ENCODE measurements at places on chromosomes 5 and 9.

GRCh38 chr9:135209852-135210251 is 122.4 kb downstream of the OLFM1 start:
- no peak for DNase-seq

DNA sequence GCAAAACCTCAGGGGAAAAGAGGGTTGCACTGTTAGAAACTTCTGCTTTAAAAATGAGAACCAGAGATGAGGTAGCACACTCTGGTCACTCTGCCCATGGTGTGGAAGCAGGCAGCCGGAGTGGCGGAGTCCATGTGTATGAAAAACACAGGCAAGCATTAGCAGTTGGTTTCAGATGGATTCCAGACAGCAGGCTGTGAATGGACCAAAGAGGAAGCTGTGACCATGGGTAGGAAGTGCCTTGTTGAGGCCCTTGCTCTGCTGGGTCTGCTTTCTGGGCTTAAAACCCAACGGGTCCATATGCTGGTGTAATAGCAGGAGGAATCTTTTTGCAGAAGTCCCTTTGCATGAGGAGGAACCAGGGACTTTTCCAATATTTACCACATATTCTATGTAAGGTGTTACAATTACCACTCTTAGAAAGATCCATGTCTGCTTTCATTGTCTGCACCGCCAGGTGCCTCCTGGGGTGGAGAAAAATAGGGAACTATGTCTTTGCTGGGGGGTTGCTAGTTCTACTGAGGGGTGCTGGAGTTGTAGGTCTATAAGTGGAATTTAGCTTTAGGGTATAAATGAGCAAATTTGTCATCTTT is 77.0 kb downstream of the ANKRD55 start:
- DNase-seq: no peak

GRCh38 chr5:168187614-168188013 is 103.8 kb upstream of the WWC1 start:
- DNase-seq: no peak

DNA sequence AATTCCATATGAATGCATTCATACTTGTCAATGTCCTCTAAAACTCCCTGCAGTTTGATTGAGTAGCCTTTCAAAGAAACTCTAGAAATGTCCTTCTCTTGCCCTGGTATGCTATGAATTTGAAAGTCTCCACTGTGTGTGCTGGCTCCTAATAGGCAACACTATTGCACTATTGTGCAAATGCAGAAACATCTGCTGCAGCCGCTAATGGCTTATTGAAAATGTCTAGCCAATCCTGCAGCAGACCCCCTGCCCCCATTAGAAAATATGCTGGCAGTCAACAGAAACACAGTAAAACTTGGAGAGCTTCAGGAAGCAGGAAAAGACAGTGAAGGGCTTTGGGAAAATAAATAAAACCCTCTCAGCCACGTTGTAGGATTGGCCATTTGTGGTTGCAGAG is 87.3 kb upstream of the GRAMD2B start:
- DNase-seq: no peak

DNA sequence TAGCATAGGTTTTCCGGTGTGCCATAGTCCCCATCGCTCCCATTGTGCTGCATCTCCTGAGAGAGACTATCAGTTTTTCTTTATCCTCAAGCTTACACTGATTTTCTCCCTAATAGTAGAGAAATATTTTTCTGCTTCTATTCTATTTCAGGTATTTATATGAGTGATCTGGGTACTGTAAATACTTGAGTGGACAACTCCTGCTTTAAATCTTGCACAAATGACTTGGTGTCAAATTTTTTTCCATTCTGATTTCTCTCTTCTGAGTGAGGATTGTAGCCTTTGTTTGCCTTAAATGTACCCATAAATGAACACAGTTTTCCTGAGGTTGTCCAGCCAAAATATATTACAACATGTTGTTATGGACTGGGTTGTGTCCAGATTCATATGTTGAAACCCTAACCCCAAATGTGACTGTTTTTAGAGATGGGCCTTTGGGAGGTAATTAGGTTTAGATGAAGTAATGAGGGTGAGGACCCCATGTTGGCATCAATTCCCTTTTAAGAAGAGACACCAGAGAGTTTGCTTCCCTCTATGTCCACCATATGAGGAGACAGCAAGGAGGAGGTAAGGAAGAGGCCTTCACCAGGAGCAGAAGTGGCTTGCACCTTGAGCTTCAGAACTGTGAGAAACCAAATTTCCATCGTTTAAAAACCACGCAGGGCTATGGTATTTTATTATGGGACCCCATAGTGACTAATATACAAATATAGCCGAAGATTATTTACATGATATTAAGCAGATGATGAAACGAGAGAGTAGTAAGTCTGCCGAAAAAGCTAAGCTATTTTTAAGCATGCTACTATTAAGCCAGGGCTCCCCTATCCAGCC is 336.4 kb upstream of the MPDZ start:
- DNase-seq: no peak

- DNase-seq: no peak
Observed at GRCh38 chr5:7904170-7904569, 35.2 kb downstream of the MTRR start.

- no peak for DNase-seq
Observed at GRCh38 chr5:138606378-138607064, 31.3 kb upstream of the HSPA9 start.

- DNase-seq: no peak
Observed at GRCh38 chr5:131634238-131634637, 791 bp downstream of the RAPGEF6 start.

- DNase-seq: no peak
Observed at GRCh38 chr5:88391116-88391515, 122.5 kb upstream of the TMEM161B start.

GRCh38 chr9:127949827-127950512 is 12.3 kb upstream of the DPM2 start:
- no peak for DNase-seq
